ENCODE measurements at places on chromosomes 12 and 14.

GRCh38 chr12:124213666-124214347, 81.1 kb upstream of the RFLNA start:
- no peak for DNase-seq

DNA sequence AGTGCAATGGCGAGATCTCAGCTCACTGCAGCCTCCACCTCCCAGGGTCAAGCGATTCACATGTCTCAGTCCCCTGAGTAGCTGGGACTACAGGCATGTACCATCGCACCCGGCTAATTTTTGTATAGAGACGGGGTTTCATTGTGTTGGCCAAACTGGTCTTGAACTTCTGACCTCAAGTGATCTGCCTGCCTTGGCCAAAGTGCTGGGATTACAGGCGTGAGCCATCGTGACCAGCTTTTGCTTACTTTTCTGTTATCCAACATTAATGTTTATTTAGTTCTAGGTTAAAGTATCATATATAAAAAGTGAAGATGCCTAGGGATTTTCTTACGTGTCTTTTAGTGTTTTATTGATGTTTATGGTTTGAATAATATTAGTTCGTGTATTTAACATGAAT, 28.9 kb upstream of the CCT2 start:
- DNase-seq = no peak

DNA sequence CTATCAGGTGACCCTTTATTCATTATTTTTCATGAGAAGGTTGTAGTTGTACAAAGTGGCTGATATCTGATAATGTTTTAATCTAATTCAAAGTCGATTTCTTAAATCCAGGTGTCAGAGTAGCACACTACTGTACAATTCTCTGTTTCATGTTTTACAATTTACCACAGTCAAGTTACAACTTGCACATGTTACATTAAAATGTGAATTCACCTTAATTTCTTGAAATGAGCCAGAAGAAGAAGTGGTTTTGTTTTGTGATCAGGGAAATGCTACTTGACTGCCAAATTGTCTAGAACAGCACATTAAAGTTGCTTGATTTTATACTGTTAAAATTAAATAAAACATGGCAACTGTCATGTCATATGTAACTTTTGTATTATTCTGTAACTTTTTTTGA, 23.2 kb downstream of the LRRK2 start:
- no peak for DNase-seq

- peak; percentile 97 for DNase-seq
These were observed 729 bp upstream of the MLEC start for GRCh38 chr12:120686151-120686689.

GRCh38 chr14:95015046-95015445, 142.3 kb downstream of the DICER1 start:
- DNase-seq = no peak

All from activated T-helper 2 cell treated with anti-CD3 and anti-CD28 coated beads, Interferon-gamma antibody, Interleukin-2, Interleukin-4, amounts not matched to agents 10 μg/mL and 5 μg/mL and 100 μg/mL, durations not matched to agents 14 hours and 24 hours and 36 hours (primary cell).